ENCODE measurements at places on chromosomes 7 and 10.

DNA sequence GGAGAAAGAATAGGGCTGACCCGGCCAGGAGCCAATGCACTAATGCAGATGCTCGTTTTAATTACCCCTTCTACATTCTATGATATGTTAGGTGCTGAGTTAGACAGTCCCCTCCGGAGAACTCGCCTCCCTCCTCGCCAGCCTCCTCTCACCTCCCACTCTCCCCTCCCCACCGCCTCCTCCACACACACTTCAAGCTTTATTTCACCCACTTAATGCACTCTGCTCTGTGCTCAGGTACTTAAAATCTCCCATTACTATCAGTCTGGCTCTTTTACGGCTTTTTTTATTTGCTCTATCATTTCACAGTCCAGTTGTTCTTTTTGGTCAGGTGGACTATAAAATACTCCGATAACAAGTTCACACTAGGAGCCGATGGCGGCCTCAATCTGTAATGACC, 231.6 kb downstream of the TEX36 start:
- DNase-seq: no peak

GRCh38 chr7:54543051-54543488, 895 bp downstream of the VSTM2A start:
- DNase-seq: peak; percentile 9

DNA sequence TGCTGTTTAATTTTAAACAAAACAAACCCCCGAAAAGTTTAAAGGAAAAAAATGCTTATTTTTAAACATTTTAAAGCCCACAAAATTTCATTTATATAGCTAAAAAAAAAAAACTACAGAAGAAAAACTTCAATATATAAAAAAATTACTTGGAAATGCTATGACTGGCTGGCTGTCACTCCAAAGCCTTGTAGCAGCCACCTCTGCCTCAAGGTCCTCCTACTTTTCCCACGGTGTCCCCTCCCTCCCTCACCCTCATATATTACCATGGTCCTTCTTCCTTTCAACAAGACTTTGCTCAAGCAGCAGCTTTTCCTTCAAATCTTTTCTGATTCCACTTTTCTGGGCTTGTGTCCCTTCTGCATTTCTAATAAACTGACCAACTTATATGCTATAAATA, 122.0 kb downstream of the TPK1 start:
- DNase-seq: no peak

GRCh38 chr10:25818751-25819150, 115.3 kb upstream of the MYO3A start:
- DNase-seq: no peak

GRCh38 chr10:118708571-118708970, 46.2 kb downstream of the CACUL1 start:
- no peak for DNase-seq

DNA sequence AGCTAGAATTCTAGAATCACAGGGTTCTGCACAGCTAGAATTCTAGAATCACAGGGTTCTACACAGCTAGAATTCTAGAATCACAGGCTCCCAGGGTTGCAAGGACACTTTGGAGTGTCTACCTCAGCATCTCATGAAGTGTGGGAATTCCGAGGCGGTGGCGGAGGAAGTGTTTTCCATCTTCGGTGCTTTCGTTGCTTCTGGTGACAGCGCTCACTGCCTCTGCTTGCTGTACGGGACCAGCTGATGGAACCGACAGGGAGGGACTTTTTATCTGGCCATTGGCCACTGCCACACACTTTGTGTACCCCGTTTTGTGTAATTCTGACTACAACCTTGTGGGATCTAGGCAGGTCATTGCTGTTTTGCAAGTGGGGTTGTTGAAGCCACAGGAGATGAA, 29.5 kb downstream of the LHPP start:
- no peak for DNase-seq

DNA sequence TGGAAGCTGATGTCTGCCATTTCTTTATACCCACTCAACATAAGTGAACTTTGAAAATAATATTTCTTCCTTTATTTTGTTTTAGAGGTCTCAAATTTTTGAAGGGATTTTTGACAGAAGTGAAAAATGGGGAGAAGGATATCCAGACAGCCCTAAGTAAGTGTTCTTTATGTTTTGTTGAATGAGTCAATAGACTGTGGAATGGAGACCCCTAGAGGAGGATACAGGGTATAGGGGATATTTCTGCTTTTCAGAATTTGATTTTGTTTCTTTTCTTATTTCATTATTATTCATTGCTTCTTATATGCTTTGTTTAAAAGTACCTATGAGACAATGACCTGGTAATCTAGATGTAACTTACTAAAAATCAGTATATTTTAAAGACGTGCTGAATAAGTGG, 34.4 kb downstream of the PLEKHA8 start:
- peak; percentile 64 for DNase-seq

DNA sequence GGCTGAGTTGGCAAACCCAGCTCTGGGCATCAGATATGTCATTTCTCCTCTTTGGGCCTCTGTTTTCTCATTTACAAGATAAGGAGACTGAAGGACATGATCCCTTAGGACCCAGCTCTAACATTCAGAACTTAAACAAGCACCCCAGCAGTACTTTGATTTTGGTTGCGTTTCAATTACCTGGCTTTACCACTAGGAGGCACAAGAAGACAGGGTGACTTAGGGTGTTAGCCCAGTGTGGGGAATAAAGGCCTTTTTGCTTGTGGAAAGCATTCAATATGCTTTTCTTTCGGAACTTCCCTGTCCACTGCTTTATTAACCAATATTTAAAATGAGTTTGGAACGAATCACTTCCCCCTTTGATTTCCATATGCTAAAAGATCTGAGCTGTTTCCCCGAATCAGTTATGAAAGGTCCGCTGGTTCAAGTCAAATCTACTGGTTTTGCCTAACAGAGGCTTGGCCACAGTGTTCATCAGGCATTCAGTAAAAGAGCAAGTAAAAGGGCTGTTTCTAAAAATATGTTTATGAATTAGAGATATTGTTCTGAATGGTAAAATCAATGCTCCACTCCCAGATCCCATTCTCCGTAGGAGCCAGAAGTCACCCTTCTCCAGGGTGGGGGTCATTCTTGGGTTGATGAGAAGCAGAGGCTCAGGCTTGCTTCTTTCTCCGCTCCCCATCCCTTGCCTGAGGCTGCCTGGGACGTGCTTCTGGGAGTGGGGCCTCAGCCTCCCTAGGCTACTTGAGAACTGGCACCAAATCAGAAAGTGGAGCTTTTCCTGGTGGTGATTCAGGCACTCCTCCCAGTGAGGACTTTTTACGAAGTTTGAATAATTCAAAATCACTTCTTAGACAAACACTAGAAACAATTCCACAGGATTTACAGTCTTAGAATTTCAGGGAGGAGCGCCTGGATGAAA, 105.5 kb downstream of the MYOF start:
- DNase-seq: peak; percentile 90

- no peak for DNase-seq
These were observed 152.8 kb downstream of the SVIL start for GRCh38 chr10:29481906-29482440.

GRCh38 chr10:70169011-70169410, 1.3 kb downstream of the SAR1A start:
- no peak for DNase-seq

GRCh38 chr7:132708470-132708869, 132.2 kb upstream of the PLXNA4 start:
- DNase-seq: no peak

DNA sequence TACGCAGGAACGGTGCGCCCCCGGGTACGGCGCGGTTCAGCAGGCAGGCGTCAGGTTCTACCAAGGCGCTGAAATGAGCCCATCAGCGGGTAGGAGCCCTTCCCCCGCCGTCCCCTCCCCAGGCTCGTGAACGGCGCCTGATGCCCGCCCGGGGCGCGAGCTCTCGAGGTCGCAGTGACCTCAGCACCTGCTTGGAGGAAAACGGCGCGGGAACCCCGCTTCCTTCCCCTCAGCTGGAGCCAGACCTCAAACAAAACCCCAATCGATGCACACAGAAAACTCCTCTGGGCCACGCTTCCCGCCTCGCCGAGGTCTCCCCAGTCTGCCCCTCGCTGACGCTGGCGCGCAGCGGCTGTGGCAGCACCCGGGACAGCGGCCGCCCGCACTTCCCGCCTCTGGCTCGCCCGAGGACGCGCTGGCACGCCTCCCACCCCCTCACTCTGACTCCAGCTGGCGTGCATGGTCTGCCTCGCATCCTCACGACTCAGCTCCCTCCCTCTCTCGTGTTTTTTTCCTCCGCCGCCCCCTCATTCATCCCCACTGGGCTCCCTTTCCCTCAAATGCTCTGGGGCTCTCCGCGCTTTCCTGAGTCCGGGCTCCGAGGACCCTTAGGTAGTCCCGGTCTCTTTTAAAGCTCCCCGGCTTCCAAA, 514 bp upstream of the GAD2 start:
- peak; percentile 1 for DNase-seq

DNA sequence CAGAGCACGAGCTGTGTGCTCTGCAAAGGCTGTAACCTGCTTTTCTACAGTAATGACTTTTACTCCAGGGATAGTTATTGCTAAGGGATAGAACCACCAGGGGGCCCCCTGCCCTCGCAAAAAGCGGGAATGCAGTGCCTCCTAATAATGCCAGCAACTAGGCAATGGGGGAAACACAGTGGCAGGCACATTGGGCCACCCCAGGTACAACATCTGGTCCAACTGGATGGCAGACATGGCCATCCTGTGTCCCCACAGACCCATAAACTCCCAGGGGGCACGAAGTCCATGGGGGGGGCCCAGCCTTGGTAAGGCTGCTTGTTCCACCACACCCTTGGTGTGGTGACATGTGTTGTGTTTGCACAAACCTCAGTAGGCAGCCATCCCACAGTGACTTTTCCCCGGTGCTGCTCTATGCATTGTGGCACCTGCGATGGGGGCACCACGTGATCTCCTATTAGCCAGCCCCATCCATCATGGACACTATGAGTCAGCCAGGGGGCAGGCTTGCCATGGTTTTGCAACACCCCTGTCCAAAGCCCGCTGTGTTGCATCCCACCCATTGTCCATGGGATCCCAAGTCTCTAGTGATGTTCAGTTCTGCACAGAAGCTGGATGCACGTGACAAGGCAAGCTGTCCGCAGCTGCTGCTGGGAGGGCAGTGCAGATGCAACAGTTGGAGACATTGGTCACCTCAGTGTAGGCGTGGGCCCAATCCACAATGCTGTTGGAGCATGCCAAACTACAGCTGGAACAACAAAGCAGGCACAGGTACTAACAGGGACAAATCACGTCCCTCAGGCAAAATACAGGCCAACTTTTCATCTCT, 84.0 kb downstream of the ANLN start:
- DNase-seq: peak; percentile 25

DNA sequence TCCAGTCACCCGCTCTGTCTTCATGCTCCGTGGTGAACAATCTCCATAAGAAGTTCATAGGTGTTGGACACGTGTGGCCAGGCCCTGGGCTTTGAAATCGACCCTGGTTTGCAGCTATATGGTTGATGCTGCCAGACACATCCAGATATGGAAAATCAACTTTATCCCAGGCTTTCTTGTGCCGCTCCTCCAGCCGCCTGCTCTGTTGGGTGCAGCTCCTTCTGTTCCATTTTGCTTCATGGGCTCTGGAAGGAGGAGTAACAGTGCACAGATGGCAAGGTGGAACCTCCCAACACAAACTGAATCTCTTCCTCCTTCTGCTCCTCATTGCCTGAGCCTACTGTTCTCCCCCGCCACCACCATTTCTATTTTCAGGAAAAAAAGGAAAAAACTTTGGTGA, 44.7 kb downstream of the THNSL1 start:
- DNase-seq: no peak

DNA sequence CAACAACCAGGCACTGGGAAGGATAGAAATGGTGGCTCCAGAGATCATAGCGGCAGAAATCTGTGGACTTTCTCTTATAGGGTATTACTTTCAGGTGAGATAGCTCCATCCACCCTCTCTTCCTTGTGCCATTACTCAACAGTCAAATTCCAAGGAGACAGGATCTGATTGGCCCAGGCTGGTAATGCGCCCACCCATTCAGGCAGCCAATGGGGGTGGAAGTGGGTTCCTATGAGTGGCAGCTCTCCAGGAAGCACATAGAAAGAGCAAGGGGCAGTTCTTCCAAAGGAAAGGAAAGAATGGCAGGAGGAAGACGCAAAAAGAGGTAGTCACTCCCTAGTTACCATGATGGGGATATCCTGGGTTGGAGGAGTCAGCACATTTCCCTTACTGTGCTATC, 94.4 kb downstream of the STRA8 start:
- no peak for DNase-seq

GRCh38 chr10:96587264-96588059, 650 bp upstream of the TM9SF3 start:
- peak; percentile 83 for DNase-seq

DNA sequence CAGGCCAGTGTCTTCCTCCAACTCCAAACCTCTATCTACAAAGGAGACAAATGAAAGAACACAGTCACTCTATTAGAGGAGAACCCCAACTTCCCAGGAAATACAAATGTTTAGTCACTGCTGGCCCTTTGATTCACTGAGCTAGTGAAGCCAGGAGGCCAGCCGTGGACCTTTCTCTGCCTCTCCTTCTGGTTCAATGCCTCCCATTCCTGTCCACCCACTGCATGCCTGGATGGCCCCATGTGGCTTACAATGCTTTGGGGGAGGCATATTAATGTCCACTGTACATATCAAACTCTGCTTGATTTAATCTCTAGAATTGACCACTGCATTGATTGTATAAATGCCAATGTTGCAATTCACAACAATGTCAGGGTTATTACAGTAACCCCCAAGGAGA, 687.3 kb downstream of the KCNMA1 start:
- no peak for DNase-seq

GRCh38 chr10:11863353-11864109, 40.4 kb downstream of the PROSER2 start:
- no peak for DNase-seq

DNA sequence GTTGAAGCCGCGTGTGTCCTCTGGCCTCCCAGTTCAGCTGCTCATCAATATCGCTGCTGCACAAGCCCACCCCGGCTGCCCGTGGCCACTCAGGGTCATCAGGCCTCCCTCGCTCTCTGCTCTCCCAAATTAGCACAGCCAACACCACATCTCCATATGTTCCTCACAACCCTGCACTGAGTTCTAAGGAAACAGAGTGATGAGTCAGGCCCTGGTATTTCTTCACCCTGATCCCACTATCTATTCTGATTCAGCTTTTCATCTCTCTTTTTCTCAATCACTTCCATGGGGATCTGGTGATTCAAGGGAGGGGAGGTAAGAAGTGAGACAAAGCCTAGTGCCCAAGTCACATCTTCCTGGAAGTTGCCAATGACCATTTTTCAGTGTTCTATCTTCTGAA, 23.8 kb downstream of the CYTH3 start:
- peak; percentile 93 for DNase-seq

Data from fibroblast of mammary gland (primary cell).